G401 (cell line): ENCODE measurements at places on chromosomes 7 and 10.

- DNase-seq: no peak
Observed at GRCh38 chr10:44279426-44280126, 105.3 kb downstream of the CXCL12 start.

GRCh38 chr7:92925876-92926696 is 89.7 kb upstream of the CDK6 start:
- DNase-seq: no peak

DNA sequence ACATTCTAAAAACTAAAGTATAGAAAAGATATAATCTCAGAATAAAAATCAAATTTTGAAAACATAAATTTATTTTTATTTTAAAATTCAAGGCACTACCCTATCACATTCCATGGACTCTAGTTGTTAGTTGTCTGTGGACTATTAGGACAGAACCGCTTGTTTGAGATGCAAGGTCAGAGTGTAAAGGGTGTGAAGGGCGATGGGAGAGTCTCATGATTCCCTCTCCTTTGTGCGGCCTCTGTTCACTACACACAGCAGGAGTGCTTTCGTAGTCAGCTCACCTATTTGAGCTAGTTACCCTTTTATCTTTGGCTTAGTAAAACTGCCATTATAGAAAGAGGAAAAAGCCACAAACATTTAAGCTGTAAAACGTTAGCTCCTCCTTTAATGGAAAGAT is 189.8 kb upstream of the TEX47 start:
- DNase-seq: no peak

- no peak for DNase-seq
Observed at GRCh38 chr7:73429622-73430505, 3.7 kb upstream of the FZD9 start.

DNA sequence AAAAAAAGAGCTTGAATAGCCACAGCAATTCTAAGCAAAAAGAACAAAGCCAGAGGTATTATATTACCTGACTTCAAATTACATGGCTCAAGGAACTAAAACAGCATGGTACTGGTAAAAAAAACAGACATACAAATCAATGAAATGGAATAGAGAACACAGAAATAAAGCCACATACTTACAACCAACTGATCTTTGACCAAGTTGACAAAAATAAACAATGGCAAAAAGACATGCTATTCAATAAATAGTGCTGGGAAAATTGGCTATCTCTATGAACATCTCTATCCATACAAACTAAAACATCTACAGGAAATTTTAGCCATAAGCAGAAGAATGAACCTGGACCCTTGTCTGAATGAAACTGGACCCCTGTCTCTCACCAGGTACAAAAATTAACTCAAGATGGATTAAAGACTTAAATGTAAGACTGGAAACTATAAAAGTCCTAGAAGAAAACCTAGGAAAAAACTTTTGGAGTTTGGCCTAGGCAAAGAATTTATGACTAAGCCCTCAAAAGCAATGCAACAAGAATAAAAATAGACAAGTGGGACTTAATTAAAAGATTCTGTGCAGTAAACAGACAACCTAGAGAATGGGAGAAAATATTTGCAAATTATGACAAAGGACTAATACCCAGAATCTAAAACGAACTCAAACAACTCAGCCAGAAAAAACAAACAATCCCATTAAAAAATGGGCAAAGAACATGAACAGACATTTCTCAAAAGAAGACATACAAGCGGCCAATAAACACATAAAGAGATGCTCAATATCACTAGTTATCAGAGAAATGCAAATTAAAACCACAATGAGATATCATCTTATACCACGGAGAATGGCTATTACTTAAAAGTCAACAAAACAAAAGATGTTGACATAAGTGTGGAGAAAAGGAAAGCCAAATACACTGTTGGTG is 72.8 kb upstream of the DDC start:
- no peak for DNase-seq

DNA sequence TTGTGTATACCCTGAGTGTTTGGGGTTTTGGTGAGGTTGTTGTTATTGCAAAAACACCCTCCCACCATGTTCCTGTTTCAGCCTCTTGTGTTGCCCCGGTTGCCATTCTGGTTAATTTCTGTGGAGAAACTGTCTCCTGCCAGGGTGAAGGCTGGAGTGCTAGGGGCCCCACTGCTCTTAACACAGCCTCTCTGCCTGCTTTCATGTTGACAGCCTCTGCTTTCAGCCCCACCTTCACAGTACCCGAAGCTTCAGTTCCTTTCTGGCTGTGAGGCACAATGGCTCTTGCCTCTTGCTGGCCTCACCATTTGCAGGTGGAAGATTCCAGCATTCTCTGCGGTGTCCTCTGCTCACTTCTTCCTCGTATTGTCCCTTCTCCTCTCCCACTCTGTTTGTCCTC is 19.2 kb downstream of the SLC18A2 start:
- no peak for DNase-seq

DNA sequence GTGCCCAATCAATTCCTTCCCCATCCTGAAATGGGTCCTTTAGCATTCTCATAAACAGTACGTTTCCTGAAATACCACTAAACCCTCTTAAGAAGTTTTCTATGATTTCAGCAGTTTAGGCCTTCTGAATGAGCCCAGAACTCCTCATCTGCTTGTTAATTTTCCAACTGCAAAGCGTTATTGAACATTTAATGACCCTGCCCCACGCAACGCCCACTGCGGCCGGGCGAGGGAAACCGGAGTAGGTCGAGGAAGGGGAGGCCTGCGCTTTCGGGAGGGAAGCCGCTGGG is 608 bp upstream of the UBN2 start:
- DNase-seq: no peak

DNA sequence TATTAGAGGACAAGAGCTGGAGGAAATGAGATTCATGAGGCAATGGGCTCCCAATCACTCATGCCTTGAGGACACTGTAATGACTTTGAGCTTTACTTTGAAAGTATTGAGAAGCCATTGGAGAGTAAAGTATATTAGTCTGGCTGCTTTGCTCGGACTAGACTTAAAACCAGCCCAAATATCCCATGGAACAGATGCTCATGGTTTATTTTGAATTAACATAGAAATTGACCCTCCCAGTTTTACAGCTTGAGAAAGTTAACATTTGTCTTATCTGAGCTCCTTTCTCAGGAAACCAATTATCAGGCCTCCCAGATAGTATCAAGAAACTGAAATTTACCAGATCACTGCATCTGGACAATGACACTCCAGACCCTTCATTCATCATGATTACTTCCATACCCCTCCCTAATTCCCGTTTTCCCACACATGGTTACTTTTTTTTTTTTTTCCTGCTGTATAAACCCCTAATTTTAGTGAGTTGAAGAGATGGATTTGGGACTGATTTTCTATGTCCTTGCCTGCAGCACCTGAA is 270.8 kb upstream of the SMIM30 start:
- no peak for DNase-seq

GRCh38 chr10:70563230-70563629 is 39.3 kb downstream of the PRF1 start:
- no peak for DNase-seq

DNA sequence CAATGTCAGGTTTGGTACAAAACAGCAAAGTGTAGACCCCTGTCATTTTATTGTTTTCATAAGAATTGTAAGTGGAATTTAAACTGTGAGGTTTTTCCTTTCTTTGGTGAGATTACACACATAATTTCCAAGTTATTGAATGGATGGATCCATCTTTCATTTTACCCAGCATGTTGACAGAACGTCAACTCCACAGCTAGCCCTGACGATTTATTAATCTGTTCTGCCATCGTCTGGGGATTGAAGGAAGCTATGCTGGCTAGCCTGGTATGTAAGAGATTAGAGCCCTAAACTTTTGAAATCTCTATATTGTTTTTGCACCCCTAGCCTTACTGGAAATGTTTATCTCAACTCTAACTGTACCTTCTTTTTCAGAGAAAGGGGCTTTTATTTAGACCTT is 8.6 kb downstream of the WNT16 start:
- DNase-seq: no peak

DNA sequence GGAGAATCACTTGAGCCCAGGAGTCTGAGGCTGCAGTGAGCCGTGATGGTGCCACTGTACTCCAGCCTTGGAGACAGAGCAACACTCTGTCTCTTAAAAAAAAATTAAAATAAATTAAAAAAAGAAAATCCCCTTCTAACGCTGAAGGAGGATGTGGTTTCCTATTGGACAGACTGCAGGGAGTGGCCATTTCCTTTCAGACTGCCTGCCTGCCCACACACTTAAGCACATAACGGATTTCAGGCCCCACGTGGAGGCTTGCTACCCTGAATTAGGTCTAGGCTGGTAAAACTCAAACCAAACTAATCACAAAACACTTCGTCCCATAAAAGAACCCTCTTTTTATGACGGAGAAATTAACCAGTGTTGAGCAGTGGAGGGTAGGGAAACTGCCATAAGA is 34.0 kb downstream of the GATA3 start:
- DNase-seq: no peak

DNA sequence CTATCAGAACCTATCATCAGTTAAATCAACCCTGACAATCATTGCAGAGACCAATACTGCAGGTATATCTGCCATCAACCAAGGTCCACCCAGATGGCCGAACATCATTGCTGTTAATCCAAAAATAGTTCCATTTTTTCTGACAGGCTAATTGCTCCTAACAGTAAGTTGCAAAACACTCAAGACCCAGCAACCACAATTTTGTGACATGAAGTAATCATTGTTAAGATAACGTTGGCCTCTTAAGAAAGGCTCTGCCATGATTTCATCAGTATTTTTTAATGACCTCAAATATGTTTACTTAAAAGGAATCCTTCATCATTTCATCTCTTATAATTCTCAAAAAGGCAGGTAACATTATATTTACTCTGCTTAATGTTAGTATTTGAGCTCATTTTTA is 553.4 kb upstream of the POM121L12 start:
- no peak for DNase-seq

DNA sequence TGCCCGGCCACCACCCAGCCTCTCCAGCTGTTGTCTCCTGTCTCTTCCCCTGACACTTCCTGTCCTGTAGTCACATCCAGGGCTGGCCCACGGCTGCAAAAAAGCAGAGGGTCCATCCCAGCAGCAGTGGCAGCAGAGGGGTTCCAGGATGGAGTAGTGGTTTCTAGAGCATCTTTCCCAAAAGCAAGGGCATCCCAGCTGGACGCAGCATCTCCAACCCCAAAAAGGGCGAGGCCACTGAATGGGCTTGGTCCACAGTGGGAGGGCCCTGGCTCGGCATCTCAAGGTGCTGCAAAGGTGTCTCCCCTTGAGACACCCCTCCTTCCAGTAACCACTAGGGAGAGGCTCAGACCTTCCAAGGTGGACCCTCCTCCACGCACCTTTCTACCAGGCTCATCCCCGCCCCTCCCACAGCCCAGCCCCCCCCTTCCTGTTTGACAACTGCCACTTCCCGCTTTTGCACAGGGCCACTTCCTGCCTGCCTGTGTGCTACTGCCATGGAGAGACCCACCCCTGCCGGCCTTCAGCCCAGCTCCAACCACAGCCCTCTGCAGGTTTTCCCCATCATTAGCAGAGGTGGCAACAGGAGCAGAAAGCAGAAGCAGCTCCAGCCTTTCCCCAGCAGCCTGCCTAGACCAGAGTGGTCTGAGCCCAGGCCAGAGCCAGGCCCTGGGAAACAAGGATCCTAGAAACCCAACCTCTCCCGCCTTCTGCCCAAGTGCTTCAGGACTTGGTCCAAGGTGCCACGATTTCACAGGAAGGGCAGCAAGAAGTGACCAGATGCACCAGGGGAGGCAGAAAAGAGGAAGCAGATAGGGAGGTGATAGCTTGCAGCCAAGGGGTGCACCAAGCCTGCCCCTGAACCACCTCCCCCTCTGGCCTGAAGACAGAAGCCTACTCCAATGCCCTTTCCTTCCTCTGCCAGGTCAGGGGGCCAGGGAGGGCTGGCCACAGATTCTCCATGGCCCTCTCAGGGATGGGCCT is 8.6 kb downstream of the CAMK2G start:
- no peak for DNase-seq

- no peak for DNase-seq
Observed at GRCh38 chr7:8114175-8114574, 145.6 kb downstream of the GLCCI1 start.

DNA sequence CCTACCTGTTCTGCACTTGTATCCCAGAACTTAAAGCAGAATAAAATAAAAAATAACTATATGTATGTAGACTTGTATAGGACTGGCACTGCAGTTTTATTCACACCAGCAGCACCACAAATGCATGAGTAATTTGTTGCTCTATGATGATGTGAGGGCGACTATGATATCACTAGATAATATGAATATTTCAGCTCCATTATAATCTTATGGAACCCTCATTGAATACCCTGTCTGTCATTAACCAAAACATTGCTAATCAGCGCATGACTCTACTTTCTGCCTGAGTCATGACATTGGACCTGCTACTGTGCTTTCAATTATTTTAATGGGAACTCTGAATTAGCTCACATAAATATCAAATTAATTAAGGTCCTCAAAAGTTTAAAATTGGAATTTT is 129.4 kb upstream of the RHOBTB1 start:
- no peak for DNase-seq

DNA sequence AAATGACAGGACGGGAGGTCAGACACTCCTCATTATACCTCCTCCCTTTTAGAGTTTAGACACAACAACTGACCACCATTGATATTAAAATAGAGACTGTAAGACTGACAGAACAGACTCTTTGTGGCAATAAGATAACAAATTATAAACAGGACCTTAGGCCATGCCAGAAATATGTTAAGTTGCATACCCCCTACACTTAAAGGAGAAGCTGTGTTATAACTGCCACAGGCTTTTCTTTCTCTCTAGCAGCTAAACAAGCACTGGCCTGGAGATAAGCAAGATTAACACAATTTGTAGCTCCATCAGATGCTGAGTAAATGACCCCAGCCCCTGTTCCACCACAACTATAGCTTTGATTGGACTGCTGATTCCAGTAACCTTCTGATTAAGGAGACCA is 10.5 kb upstream of the UNC5B start:
- DNase-seq: no peak

GRCh38 chr10:10294184-10294880 is 723.3 kb upstream of the CELF2 start:
- DNase-seq: no peak

GRCh38 chr10:123500110-123500509 is 166.0 kb upstream of the GPR26 start:
- no peak for DNase-seq

GRCh38 chr7:108423089-108423989 is 32.9 kb downstream of the NRCAM start:
- DNase-seq: no peak

DNA sequence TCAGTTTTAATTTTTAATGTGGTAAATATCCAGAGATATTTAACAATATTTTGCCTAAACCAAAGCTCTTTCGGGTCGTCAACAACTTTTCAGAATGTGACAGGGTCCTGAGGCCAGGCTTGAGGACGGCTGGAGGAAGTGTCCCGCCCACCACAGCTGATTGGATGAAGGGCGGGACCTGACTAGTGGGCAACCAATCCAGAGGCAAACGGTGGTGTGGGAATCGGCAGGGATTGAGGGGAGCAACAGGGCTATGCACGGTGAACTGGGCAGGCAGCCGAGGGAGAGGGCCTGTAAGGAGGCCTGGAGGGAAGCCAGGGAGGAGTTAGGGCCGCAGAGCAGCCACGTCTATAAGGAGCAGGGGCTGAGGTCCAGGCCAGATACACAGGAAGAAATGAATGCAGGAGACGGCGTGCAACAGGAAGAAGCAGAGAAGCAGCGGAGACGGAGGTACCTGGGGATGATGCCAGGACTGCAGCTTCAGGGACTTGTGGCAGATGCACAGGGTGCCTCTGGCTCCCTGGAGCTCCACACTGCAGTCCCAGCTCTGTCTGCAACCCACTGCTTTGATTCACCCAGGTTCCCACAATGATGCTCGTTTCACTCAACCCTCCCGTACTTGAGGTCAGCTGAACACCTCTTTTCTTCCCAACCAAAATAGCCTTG is 46.1 kb upstream of the ZMIZ1 start:
- no peak for DNase-seq
